AG04450 (cell line): ENCODE measurements at places on chromosomes 1 and 21.

DNA sequence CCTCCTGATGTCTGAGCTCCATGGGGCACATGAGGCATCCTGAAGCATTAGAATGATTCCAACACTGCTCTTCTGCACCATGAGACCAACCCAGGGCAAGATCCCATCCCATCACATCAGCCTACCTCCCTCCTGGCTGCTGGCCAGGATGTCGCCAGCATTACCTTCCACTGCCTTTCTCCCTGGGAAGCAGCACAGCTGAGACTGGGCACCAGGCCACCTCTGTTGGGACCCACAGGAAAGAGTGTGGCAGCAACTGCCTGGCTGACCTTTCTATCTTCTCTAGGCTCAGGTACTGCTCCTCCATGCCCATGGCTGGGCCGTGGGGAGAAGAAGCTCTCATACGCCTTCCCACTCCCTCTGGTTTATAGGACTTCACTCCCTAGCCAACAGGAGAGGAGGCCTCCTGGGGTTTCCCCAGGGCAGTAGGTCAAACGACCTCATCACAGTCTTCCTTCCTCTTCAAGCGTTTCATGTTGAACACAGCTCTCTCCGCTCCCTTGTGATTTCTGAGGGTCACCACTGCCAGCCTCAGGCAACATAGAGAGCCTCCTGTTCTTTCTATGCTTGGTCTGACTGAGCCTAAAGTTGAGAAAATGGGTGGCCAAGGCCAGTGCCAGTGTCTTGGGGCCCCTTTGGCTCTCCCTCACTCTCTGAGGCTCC lies 11.1 kb upstream of the RASSF5 start:
- no peak for DNase-seq

DNA sequence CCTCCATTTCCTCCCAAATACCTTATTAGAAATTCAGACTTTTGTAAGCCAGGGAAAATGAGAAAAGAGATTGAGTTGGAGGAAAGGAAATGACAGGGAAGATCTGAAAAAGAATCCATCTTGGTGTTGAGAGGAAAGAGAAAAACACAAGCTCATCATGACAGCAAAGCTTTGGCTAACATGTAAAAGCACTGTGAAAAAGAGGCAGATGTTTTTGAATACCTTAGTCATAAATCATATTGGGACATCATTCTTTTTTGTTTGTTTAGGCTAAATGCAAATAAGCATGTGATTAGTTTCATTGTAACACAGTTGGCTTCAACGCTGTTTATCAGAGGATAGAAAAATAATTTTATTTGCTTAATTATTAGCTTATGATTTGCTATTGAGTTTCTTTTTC lies 64.6 kb downstream of the LHX8 start:
- DNase-seq = no peak

DNA sequence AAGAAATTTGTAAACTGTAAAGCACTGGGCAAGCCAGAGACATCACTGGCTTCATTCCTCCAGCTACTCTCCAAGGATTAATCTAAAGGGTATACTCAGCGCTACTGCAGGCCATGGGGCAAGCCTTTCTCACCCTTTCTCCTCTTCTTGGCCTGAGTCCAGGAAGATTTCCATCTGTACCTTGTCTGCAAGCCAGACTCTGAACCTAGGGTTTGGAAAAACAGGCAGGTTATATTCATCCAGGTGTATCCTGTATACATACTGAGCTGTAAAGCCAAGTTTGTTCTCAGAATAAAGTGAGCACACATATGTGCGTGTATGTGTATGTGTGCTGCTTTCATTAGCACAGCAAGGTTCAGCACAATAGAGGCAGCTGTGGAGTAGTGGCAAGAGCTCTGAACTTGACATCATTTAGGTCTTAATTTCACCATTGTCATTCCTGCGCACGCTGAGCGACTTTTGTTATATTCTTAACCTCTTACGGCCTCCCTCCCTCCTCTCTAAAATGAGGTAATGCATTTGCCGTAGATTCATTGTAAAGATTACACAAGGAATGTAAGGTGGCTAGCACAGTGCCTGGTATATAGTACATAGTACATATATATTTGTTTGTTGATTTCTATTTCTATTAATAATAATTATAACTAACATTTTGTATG lies 128.1 kb upstream of the JUN start:
- no peak for DNase-seq

DNA sequence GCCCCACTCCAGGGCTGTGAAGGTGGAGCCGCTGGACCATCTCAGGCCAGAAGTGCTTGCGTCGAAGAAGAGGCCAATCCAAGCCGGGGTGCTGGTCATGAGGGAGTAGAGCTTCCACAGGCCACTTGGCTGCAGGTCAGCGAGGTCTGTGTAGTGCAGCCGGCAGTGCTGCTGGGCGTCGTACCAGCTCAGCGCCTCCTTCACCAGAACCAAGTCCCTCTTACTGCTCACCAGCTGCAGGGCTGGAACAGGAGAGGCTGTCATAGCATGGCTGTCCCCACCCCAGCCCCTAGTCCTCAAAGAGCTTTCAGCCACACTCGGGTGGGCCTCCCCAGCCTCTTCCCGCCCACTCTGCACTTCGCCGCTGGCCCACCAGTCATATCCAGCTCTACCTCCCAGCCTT lies 2.2 kb downstream of the CLEC20A start:
- no peak for DNase-seq

- no peak for DNase-seq
Measured at GRCh38 chr1:156468693-156469345, 31.8 kb downstream of the MEF2D start.
